SJSA1 (cell line): ENCODE measurements at places on chromosomes 3 and 15.

DNA sequence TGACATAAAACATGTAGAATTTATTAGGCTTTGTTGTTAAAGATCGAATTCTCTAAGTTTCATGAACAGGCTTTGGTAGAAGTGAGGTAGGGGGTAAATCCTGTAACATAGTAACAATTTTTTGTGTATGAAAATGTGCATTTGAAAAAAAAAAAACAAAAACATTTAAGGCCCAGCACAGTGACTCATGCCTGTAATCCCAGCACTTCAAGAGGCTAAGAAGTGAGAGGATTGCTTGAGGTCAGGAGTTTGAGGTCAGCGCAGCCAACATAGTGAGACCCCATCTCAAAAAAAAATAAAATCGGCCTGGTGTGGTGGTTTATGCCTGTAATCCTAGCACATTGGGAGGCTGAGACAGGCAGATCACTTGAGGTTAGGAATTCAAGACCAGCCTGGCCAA is 26.8 kb upstream of the PPP4R2 start:
- no peak overlapping the region for H3K27ac ChIP-seq
- H3K36me3 ChIP-seq, result no peaks in the 10 kb centered on the region
- no peaks in the 10 kb centered on the region for H3K27me3 ChIP-seq
- no peak overlapping the region for H3K4me3 ChIP-seq
- no peaks in the 10 kb centered on the region for H3K4me1 ChIP-seq

DNA sequence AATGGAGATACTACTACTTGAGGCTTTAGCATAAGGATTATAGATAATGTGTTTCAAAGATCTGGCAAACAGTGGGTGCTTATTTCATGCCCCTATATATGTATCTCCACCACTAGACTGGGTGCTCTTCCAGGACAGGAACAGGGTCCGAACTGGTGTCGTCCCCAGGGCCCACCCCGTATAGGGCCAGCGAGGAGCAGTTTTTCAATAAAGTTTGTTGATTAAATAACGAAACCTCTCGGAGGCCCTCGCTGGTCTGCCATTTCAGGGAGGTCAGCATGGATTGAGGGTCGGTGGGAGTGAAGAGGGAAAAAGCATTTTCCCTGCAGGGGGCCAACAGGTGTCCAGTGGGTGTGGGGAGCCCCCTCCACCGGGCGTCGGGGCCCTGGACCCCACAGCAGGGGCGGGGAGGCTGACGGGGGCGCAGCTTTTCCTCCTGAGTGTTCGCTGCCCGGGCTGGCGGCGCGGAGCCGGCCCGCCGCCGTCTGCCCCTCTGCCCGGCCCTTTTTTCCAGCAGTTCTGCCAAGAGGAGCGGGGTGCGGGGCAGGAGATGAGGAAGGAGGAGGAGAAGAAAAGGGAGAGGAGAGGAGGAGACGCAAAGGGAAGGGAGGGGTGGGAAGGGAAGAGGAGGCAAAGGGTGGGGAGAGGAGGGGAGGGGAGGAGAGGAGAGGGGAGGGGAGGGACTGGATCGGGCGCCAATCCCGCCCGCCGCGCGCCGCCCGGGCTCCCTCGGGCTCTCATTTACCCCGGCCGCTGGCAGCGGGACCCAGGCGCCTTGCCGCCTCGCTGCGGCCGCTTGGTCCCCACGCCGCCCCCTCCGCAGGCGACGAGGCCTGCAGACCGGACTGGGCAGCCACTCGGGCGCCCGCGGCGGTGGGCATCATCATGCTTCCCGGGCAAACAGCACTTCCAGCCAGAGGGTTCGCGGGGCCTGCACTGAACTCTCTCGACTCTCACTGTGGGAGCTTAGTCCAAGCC is 66.3 kb downstream of the ISG20 start:
- H3K36me3 ChIP-seq, result no peaks in the 10 kb centered on the region
- peaks cover 34% of the 10 kb centered on the region for H3K27me3 ChIP-seq
- no peak overlapping the region for H3K27ac ChIP-seq
- DNase-seq, result no peak

GRCh38 chr15:54289590-54290136 is 311.4 kb downstream of the UNC13C start:
- no peak overlapping the region for H3K27ac ChIP-seq
- no peaks in the 10 kb centered on the region for H3K36me3 ChIP-seq
- no peaks in the 10 kb centered on the region for H3K4me1 ChIP-seq
- H3K27me3 ChIP-seq, result no peaks in the 10 kb centered on the region
- no peak overlapping the region for H3K4me3 ChIP-seq

- no peak overlapping the region for H3K27ac ChIP-seq
- no peaks in the 10 kb centered on the region for H3K27me3 ChIP-seq
These were observed 39.5 kb upstream of the RAB6B start for GRCh38 chr3:133934996-133935842.

- H3K4me1 ChIP-seq, result no peaks in the 10 kb centered on the region
- no peaks in the 10 kb centered on the region for H3K27me3 ChIP-seq
- H3K36me3 ChIP-seq, result no peaks in the 10 kb centered on the region
- H3K27ac ChIP-seq, result no peak overlapping the region
These were observed 6.1 kb downstream of the OR5H1 start for GRCh38 chr3:98136631-98137030.
